ENCODE measurements at places on chromosomes 12 and 14.

GRCh38 chr14:68639000-68639757 lies 153.7 kb downstream of the ZFP36L1 start:
- DNase-seq = peak; percentile 83

GRCh38 chr12:13091832-13092231 lies 11.6 kb downstream of the GSG1 start:
- DNase-seq = peak; percentile 70

DNA sequence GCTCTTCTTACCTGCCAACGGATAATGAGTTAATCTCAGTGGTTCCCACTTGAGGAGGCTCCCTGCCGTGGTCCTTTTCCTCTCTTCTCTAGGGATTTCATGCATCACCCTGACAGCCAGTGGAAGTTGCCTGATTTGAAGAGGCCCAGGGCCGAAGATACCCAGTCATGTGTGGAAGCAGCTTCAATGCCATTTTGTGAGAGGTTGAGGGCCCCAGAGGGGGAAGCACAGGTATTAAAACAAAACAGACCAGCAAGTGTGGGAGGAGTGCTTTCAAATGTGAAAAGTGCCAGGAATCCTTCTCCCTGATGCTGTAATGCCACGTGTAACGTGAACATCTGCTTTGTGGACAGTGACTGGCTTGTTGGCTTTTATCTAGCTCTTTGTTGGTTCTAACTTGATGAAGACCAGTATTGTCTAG lies 1.5 kb downstream of the TCP11L2 start:
- DNase-seq = no peak

- DNase-seq = no peak
These were observed 244.2 kb upstream of the OR4E1 start for GRCh38 chr14:21917699-21918436.

DNA sequence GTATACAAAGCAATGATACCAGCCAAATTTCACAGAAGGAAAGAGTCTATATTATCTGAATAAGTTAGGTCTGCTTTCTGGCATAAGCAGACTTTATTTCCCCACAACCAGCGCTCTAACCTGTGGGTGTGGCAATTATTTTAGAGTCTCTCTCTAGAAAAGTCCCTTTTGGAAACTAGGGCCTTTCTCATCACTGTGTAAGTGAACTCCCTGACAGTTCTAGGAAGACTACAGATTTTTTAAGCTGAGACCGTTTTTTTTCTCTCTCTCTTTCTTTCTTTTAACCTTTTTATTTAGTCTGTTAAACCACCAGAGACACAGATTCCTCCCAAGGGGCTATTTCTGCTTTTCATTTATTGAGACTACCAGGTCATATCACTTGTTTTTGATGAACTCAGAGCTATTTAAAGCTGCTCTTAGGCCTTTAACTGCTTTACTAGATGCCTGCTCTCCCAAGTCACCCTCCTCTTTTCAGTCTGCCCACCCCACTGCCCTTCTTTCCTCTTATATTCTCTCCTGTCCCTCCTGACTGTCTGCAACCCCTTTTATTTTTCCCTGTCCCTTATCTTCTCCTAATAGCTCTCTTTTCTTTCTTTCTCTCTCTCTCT lies 69.2 kb upstream of the ARHGAP5 start:
- DNase-seq = peak; percentile 14
